Fibroblast of the aortic adventitia (primary cell): ENCODE measurements at places on chromosomes 3 and 15.

DNA sequence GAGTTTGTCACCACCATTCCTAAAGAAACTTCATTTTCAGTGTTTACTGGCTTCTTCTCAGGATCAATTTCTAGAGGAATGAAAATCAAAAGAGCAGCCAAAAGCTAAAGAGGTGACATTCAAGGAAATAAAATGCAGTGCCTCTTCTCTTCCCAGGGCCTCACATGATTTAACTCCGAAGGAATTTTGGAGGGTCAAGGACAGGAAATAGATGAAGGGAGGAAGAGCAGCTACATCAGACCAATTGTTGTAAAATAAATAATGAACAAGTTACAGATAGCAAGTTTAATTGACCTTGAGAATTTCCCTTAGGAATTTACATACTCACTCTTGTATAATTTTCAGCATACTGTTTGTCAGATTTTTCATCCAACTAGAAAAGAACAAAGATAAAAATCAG is 78.1 kb downstream of the LRRFIP2 start:
- DNase-seq = peak; percentile 77

DNA sequence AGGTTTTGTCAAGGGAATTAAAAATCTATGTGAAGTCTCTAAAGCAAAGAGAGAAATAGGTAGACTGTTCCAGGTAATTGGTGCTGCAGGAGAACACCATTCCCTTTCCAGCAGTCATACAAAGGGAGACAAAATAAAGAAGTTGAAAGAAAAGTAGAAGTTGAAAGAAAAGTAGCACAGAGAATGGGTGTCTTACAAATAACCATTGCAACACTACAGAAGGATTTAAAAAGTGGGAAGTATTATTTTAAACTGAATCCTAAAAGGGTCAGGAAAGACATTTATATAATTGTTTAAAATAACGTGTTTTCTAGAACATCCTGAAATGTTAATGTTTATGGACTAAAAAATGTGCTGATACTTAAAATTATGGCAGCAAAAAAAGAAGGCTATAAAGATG is 223.8 kb downstream of the RSRC1 start:
- DNase-seq = no peak

GRCh38 chr15:79853492-79854328 is 43.1 kb downstream of the MTHFS start:
- DNase-seq = peak; percentile 93

DNA sequence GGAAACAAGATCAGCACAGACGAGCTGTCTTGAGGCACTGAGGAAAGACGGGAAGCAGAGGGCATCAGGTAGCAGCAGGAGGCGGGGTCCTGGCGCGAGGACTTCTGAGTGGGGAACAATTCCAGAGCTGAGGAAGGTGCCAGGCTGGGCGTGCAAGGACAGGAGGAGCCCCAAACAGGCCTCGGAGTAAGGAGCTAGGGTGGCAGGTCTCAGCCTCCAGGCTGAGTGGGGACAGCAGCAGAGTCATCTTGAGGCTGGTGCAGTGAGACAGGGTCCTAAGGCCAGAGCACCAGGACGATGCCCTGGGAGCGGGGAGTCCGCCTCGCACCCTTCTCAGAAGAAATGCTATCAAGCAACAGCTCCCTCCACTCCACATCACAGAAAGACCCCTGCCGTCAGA is 78.4 kb downstream of the PCSK6 start:
- no peak for DNase-seq

- peak; percentile 73 for DNase-seq
Measured at GRCh38 chr15:51089699-51090453, 4.8 kb downstream of the TNFAIP8L3 start.

DNA sequence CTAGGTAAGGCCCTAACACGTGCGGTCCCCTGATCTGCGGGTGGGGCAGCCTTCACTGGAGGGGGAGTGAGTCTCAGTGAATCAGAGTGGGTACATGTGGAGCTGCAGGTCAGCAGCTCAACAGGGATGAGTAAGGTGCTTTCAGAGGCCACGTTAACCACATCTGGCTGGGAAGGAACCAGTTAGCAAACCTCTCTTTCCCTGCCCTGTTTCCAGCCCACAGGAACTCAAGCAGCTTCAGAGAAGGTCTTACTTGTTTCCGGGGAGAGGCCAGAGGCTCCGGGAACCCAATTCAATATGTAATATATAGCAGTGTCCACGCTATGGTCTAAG is 175.3 kb downstream of the XXYLT1 start:
- DNase-seq = no peak

- DNase-seq = no peak
Measured at GRCh38 chr15:31255176-31255510, 71.5 kb upstream of the KLF13 start.

DNA sequence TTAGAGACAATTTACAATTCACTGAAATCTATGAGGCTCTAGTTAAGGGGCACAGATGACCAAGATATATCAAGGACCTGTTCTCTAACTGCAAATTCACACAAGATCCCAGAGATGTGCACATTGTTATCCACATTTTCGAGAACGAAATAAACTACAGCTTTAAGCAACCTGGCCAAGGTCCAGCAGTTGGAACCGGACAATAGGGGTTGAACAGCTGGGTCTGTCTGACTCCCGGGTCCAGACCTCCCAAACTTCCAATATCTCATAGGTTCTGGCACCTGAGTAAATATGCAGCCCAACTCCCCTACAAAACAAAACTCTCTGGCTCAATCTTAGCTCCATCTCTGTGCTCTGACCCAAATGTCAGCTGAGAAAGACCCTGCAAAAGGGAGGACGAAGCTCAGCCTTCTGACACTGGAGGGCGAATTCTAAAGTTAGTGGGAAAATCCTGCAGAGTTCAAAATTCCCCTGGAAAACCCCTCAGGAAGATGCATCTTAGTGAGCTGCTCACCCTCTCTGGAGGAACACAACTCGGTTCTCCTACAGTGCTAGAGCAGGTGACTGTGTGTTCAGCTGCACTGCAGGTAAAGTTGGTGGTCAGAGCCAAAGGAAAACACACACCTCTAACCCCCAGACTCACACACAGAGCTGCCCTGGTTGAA is 14.2 kb upstream of the SPATA12 start:
- no peak for DNase-seq

DNA sequence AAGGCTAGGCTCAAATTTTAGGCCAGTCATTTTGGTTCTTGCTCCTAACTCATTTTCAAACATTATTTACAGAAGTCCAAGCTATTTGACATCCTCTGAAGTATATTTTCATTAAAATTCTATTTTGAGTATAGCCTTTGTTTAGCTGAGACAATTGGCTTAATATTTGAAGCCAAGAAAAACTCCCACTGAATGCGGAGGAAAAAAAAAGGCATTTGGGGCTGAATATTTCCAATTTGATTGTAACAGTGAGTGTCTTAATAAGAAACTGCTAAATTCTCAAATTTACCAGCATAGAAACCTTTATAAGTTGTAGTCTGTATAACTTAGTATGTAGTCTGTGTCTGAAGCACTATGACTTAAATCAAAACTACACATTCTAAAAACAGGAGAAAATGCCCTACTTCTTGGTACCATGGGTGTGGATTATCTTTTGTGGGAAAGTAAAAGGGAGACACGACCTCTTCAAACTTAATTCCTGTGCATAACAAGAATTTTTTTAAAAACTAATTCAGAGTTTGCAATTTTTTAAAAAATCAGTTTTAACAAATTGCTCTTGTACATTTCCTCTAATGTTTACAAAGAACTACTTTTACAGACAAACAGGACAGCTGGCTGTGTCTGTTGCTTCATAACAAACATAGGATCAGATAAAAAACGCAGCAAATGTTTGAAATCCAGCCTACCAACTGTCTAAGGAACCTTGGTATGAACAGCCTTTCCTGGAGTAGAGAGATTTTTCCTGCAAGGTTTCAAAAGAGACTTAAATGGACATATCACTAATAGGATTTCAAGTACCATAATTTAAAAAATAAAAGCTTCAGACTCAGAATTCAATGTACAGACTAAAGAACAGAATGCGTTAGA is 52.7 kb upstream of the LMOD3 start:
- no peak for DNase-seq

DNA sequence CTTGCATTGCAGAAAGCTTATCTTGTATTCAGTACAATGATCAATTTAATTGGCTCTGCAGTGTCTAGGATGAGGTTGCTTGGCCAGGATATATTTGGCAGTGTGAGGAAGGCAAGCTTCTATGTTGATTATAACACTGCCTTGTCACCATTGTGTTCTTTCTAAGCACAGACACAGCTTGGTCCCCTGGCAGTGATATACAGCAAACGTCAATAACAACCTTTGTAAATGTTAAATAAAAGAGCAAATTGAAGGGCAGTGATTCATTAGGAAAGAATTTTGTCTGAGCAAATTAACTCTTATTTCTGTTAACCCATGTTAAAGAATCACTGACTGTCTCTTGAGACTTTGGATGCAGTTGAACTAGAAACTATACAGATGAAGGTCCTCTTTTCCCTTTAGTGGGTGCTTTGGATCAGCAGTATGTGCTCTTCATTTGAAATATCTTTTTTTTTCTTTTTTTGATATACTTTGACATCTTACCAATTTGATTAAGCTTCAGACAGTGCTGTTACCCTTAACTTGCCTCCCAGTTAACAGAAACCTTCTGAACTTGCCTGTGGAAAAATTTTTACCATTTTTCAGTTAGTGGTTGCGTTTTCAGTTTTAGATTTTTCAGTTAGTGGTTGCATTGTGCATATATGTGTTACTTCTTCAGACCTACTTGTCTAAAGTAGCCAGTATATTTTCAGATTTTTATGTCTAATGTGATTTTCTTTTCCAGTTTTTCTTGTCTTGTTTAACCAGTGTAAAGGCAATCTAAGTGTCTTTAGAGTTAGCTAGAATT is 199.8 kb downstream of the TCF12 start:
- DNase-seq = peak; percentile 25

DNA sequence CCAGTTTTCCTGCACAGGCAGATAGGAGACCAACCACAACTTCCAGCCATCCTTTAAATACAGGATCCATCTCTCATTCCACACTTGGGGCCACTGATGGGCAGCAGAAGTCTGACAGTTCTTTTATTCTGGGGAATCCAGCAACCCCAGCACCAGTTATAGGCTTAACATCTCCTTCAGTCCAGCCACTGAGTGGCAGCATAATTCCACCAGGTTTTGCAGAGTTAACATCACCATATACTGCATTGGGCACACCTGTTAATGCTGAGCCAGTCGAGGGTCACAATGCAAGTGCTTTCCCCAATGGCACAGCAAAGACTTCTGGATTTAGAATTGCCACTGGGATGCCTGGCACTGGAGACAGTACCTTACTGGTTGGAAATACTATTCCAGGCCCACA is 2.9 kb downstream of the NPAP1 start:
- DNase-seq = no peak

GRCh38 chr3:24168977-24169376 is 223.9 kb downstream of the NR1D2 start:
- no peak for DNase-seq

- peak; percentile 87 for DNase-seq
Measured at GRCh38 chr15:51227940-51228732, 110.3 kb downstream of the CYP19A1 start.

DNA sequence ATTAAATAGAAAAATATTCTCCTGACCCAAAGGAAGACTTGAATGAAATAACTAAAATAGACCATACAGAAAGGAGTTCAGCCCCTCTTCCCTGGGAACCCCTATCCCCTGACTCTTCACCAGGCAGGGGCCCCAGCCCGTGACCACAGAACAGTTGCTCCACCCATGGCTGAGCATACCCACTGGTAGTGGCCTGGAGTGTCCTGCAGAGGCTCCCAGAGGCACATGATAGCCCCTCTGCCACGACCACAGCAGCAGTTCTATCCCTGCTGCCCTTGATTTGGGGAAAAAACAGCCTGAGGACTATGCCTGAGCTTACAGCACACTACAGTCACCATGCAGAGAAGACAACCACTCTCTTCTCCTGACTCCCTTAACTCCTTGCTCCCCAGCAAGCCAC is 31.8 kb downstream of the TTC14 start:
- DNase-seq = no peak

DNA sequence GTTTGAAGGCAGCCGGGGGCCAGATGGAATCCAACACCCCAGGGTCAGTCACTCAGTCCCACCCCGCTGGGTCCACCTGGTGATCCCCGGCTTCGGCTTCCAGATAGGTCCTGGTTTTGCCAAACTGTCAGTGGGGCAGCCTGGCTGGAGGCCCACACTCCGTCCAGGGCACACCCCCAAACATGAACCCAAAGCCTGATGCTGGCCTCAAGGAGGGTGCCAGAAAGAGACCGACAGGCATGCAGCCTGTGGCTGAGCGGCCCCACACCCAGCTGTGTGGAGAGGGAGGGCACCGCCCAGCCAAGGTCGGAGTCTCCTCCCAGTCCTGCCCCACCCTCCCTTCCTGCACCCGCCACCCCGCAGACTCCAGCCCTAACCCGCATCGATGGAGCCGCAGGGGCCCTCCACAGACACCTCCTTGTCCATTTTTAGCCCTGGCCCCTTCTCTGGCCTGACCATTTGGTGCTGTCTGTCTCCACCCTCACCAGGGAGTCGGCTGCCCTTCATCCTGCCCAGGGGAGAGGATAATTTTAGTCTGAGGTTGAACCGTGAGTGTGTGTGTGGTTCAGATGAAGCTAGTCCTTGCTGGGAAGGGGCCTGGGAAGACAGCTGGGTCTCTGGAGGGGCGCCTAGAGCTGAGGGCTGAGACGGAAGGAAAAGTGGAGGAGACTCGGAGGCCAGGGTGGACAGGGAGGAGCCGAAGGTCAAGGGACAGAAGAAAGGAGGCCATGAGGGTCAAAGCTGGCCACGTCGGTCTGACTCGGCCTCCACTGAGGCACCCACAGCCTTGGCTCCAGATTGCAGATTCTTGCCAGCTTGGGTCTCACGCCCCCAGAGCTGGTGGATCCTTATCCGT is 23.1 kb downstream of the TNK2 start:
- DNase-seq = no peak

- peak; percentile 47 for DNase-seq
Measured at GRCh38 chr3:71119171-71119570, 464.4 kb downstream of the FOXP1 start.

- DNase-seq = peak; percentile 72
Measured at GRCh38 chr3:67610458-67610857, 44.0 kb downstream of the SUCLG2 start.
